ENCODE measurements at places on chromosomes 7 and 10. TPM values are rescaled to one million over a fixed set of nuclear protein-coding genes. Genes with fewer than 3 reads are reported as not detected.

Gene ATP6V0E2
- 58.2 TPM for total RNA-seq

- no peak overlapping the region for H3K4me3 ChIP-seq
- no peaks in the 10 kb centered on the region for H3K36me3 ChIP-seq
- no peak overlapping the region for H3K27ac ChIP-seq
- no peaks in the 10 kb centered on the region for H3K27me3 ChIP-seq
- H3K4me1 ChIP-seq: no peaks in the 10 kb centered on the region
Measured at GRCh38 chr10:88754287-88754686, 5.5 kb upstream of the LIPN start.

DNA sequence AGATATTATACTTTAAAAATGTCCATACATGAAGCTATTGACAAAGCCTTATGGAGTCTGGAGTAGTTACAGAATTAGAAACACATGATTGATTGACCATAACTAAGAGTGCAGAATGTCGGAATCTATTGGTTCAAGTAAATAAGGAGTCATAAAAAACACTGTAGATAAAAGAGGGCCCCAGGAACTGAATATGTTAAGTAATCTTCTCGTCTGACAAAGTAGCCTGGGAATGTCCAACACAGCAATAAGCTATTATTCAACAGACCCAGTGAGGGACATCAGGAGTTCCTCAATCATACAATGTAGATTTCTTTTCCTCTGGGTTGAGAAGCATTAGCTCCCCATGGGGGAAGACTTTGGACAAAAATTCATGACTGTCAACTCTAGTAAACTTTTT is 782.0 kb downstream of the SUGCT start:
- H3K4me3 ChIP-seq: no peak overlapping the region
- no peak for DNase-seq
- no peaks in the 10 kb centered on the region for H3K36me3 ChIP-seq
- no peaks in the 10 kb centered on the region for H3K27me3 ChIP-seq
- peaks cover 10% of the 10 kb centered on the region for H3K4me1 ChIP-seq

DNA sequence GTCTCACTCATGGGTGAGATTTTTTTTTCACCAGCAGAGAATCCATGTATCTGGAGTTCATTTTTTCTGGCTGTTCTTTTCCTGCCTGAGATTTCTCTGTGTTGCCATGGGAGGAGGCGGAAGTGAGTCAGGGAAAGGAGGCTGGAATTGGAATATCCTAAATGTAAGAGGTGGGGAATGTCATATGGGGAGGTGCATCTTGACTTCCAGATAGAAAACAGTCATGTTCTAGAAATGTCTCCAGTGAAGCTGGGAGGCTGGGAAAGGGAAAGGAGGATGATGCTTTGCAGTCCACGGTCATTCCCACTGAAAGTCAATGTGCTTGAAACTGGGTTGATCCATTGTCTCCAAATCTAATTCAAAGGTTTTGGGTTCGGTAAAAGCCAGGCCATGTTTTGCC is 39.7 kb upstream of the HPS1 start:
- H3K27me3 ChIP-seq: no peaks in the 10 kb centered on the region
- no peaks in the 10 kb centered on the region for H3K36me3 ChIP-seq
- H3K4me1 ChIP-seq: no peaks in the 10 kb centered on the region
- no peak for DNase-seq

Gene SUGCT
- 15.2 TPM for total RNA-seq

GRCh38 chr7:117098457-117098856 is 145.2 kb downstream of the ST7 start:
- no peak overlapping the region for H3K4me3 ChIP-seq
- H3K36me3 ChIP-seq: no peaks in the 10 kb centered on the region
- no peak overlapping the region for H3K27ac ChIP-seq

Gene ADAM22
- total RNA-seq: 5.0 TPM

DNA sequence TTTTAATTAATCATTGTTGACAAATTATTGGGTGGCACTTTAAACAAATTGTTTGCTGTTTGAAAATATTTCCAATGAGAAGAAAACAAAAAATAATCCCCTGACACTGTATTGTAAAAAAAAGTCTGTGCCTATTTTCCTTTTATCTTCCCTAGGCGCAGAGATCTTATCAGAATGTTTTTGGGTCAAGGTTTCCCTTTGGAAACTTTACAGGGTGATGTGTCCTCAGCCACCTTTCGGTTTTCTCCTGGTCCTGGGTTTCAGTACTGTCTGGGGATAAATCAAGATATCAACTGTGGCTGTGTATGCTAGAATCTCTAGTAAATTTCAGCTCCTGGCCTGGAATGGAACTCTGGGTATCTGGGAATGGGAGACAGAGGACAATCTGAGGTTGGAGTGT is 1.4 kb downstream of the ZNF107 start:
- H3K4me3 ChIP-seq: no peak overlapping the region
- no peak overlapping the region for H3K27ac ChIP-seq
- H3K27me3 ChIP-seq: no peaks in the 10 kb centered on the region
- no peak for DNase-seq
- H3K36me3 ChIP-seq: no peaks in the 10 kb centered on the region
- H3K4me1 ChIP-seq: peaks cover 23% of the 10 kb centered on the region

GRCh38 chr7:25750744-25751508 is 401.1 kb upstream of the NFE2L3 start:
- no peak for DNase-seq
- H3K36me3 ChIP-seq: no peaks in the 10 kb centered on the region
- peak overlapping the region; percentile 4 for H3K4me3 ChIP-seq
- H3K4me1 ChIP-seq: peaks cover 3% of the 10 kb centered on the region
- H3K27ac ChIP-seq: peak overlapping the region; percentile 85
- no peaks in the 10 kb centered on the region for H3K27me3 ChIP-seq

GRCh38 chr7:19772306-19772705 is 1.1 kb downstream of the TMEM196 start:
- peaks cover 10% of the 10 kb centered on the region for H3K4me1 ChIP-seq
- H3K4me3 ChIP-seq: peak overlapping the region; percentile 55
- H3K27ac ChIP-seq: no peak overlapping the region
- H3K36me3 ChIP-seq: no peaks in the 10 kb centered on the region
- H3K27me3 ChIP-seq: no peaks in the 10 kb centered on the region

DNA sequence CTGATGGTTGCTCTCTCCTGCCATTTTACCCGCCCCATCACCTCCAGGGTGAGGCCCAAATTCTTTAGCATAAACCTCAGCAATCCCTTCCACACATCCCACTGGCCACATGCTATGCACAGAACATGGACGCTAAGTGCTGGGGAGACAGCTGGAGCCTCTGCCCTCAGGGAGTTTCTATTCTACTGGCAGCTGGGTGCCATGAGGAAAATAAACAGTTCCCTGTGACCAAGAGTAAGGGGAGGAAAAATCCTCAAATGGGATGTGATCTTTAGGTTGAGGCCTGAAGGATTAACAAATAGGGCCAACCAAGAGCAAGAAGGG is 1.2 kb downstream of the PARP12 start:
- no peaks in the 10 kb centered on the region for H3K36me3 ChIP-seq
- H3K4me1 ChIP-seq: peaks cover 40% of the 10 kb centered on the region
- H3K4me3 ChIP-seq: peak overlapping the region; percentile 90

DNA sequence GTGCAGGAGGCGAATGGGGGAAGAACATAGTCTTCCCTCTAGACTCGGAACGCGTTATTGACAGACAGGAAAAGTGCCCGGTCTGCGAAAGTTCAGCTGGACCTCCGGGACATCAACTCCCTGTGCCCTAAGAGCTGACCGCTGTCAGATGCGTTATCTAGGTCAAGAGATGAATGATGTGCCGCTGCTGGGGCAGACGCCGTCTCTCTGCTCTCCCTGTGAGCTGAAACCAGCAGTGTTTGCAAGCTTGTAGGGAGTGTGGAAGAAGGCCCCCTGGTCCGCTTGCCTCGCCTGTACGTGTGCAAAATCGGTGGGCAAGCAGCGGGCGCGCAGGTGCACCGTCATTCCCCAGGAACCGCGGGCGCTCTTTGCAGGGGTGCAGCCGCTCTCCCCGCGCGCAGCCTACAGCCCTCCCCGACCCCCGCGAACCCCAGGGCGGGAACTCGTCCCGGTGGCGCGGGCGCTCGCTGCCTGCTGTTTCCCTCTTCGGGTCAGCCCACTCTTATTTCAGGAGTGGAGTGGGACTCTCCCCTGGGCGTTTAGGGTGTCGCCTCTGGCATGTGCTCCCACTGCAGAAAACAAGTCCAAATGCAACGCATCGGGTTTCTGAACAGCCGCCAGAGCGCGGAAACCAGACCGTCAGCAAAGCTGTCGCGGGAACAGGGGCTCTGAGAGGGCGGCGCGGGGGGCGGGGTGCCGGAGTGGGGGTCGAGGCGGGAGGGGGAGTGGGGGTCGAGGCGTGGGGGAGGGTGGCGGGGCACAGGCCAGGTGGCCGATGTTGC is 1.8 kb upstream of the PFKFB3 start:
- peaks cover 36% of the 10 kb centered on the region for H3K4me1 ChIP-seq
- H3K4me3 ChIP-seq: peak overlapping the region; percentile 100
- H3K36me3 ChIP-seq: no peaks in the 10 kb centered on the region
- H3K27ac ChIP-seq: peak overlapping the region; percentile 99
- DNase-seq: no peak
- no peaks in the 10 kb centered on the region for H3K27me3 ChIP-seq

GRCh38 chr10:26172131-26172530 is 44.4 kb upstream of the GAD2 start:
- no peak overlapping the region for H3K27ac ChIP-seq
- H3K4me3 ChIP-seq: no peak overlapping the region
- no peak for DNase-seq
- no peaks in the 10 kb centered on the region for H3K27me3 ChIP-seq
- H3K36me3 ChIP-seq: no peaks in the 10 kb centered on the region

DNA sequence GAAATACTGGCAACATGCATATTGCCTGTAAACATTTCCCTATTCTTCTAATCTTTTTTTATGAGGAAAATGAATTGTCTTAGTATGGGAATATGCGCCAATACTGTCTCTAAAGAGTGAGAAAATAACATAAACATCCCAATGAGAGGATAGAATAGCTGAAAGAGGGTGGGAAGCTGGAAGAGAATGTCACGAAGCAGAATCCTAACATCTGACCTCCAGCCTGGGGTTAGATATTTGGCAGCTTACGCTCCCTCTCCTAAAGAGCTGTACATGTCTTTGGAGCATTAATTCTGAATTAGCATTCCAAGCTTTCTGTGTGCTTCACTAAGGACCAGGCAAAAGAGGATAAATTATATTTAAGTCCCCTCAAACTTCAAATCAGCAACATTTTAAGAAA is 31.6 kb upstream of the SLC16A12 start:
- H3K4me1 ChIP-seq: no peaks in the 10 kb centered on the region
- no peaks in the 10 kb centered on the region for H3K27me3 ChIP-seq
- no peaks in the 10 kb centered on the region for H3K36me3 ChIP-seq
- DNase-seq: no peak
- no peak overlapping the region for H3K4me3 ChIP-seq
